GF-D8 (cell line): ENCODE measurements at places on chromosomes 13 and 19.

GRCh38 chr19:38268539-38268938 lies 4.2 kb downstream of the SPINT2 start:
- DNase-seq: no peak

GRCh38 chr19:5914946-5915781 lies 1.1 kb downstream of the CAPS start:
- no peak for DNase-seq

- DNase-seq: no peak
Observed at GRCh38 chr19:35416331-35416730, 31.7 kb upstream of the FFAR2 start.

GRCh38 chr19:4354897-4355296 lies 11.5 kb downstream of the MPND start:
- no peak for DNase-seq

DNA sequence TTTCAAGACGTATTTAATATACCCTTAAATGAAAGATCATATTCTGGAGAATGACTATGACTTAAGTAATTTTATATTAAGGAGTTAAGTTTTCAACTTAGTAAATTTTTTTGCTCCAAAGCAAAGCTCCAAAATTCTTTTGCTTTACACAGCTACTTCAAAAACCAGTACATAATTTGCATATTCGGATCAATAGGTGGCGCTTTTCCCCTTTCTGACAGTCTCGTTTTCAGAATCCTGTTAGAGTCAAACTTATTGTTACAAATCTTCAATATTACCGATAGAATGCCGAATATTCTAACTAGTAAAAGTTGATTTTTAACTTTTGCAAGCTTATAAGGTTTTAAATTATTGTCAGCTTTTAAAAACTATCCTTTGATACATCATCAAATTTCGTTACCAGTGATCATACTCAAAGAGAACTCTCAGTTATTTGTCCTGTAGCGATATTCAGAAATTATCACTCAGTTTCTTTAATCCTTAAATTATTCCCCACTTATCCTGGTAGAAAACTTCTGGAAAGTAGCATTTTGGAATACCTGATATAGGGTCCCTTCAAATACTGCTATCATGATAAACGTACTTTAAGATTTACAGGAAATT lies 852.7 kb upstream of the KLHL1 start:
- DNase-seq: no peak

DNA sequence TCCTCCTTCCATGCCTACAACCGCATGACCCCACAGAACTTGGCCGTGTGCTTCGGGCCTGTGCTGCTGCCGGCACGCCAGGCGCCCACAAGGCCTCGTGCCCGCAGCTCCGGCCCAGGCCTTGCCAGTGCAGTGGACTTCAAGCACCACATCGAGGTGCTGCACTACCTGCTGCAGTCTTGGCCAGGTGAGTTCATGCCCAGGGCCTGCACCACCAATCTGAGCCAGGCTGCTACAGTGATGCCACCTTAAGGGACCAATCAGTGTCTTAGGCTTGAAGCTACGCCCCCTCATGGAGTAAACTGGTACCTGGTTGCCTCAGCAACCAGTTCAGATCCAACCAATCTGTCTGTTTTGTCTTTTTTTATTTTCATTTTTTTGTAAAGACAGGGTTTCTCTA lies 5.2 kb downstream of the SYDE1 start:
- no peak for DNase-seq

GRCh38 chr19:47891923-47892666 lies 6.0 kb upstream of the SULT2A1 start:
- DNase-seq: no peak

GRCh38 chr13:79837741-79838450 lies 356.9 kb downstream of the NDFIP2 start:
- DNase-seq: no peak
